ENCODE measurements at places on chromosomes 3 and 15.

DNA sequence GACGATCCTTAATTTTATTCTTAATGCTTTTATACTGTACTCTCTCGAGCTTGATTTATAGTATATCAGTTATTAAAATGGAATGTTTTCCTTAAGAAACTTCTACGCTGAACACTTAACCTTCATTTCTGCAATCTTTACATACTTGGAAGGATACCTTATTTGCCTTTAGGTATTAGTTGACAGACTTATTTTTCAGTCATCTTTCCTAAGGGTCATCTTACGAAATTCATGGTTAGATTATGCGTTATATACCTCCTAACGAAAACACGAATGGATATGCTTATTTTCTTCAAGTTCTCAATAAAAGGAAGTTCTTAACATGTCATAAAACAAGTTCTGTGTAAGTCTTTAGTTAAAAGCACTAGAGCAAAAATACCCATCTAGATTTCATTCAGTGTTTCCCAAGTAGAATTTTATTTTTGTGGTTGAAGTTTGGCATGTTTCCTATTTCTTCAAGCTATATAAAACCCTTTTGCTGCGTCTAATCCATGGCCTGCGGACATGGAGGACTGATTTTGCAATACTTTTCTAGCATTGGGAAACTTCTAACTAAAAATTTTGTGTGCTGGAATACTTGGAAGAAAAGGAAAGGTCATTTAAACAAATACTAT is 231.3 kb downstream of the TP63 start:
- DNase-seq: no peak

- DNase-seq: no peak
These were observed 753 bp upstream of the MYO5A start for GRCh38 chr15:52529341-52529924.

- no peak for DNase-seq
These were observed 166.5 kb downstream of the NSMCE3 start for GRCh38 chr15:29102911-29103823.

- DNase-seq: no peak
These were observed 9.6 kb downstream of the PLA2G4F start for GRCh38 chr15:42146551-42147430.

GRCh38 chr3:3800080-3800455 is 837 bp downstream of the LRRN1 start:
- DNase-seq: no peak

DNA sequence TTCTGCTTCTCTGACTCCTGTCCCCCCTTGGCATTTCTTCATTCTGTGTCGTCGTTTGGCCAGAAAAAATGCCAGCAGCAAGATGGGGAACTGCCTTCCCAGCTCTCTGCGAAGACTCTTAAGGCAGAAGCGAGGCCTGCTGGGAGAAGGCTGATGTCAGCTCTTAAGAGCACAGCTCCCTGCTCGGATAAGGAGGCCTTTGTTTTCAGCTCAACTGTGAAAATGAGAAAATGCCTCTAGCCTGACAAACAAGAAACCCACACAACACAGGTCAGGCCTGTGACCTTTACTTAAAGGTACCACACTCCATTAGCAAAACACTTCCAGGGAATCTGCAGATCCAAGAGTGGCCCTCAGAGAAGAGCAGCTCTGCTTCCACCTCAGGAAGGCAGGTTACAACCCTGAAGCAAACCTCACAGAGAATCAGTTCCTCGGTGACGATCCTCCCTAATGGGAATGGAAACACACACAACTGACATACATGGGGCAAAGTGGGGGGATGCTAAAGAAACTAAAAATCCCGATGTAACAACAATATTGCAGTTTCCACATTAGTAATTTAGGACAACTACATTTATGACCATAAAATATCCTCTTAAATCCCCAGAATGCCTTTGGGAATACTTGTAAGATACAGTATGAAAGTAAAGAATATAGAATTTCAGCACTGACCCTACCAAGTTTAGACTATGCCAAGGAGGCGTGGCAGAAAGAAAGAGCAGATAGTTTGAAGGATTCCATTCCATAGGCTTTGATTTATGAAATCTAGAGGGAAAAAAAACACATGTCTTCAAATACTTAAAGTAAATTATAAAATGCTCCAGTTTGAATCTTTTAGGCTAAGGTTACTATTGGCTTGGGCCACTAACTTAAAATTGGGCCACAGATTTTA is 52.1 kb downstream of the VGLL4 start:
- no peak for DNase-seq

DNA sequence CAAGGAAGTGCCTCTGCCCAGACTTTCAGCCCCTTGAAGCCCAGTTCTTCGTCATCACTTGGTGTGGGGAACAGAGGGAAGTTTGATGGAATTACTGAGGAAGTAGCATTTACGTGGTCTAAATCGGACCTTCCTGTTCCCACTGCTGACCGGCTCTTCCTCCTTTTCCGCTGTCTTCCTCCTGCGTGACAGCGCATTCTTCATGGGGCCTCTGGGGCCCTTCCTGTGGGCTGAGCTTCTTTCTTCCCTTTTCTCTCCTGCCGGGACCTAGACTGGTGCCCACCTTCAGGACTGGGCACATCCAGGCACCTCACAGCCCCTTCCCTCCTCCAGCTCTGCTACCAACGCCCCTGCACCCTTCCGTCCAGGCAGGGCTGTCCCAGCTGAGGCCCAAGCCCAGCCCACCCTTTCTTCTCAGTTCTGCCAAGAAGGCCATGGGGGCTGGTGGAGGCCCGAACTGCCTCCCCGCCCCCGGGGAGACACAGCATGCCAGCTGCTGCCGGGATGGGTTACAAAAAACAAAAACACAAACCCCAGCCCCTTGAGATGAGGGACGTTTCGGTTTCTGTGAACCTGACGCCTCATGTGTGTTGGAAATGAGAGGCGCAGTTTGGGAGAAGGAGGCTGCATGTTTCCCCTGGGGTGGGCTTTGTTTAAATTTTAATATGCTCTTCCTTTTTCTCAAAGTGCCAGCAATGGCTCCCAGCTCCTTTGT is 19.1 kb downstream of the ZNF710 start:
- DNase-seq: no peak

GRCh38 chr3:149621218-149622005 is 36.4 kb downstream of the WWTR1 start:
- DNase-seq: no peak

Measured in activated naive CD8-positive, alpha-beta T cell treated with anti-CD3 and anti-CD28 coated beads, Interleukin-2, amount 50 U/mL, for 16 hours (primary cell).